Fibroblast of mammary gland (primary cell): ENCODE measurements at places on chromosomes 12 and 14.

DNA sequence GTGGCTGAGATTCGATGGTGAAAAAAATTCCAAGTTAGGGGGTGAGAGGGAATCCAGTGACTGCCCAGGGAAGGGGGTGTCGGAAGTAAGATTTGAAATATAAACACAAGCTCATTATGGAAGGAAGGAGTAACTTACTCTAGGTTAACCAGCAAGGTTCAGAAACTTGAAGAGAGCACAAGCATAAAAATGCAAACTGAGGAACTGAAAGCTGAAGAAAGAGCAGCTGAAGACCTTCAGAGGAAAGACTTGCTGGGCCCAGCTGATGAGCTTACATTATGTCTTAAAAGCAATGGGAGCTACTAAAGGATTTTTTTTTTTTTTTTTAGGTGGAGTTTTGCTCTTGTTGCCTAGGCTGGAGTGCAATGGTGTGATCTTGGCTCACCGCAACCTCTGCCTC, 189.7 kb upstream of the GRIN2B start:
- no peak for DNase-seq

- no peak for DNase-seq
Observed at GRCh38 chr12:14988035-14988434, 15.2 kb downstream of the PDE6H start.

DNA sequence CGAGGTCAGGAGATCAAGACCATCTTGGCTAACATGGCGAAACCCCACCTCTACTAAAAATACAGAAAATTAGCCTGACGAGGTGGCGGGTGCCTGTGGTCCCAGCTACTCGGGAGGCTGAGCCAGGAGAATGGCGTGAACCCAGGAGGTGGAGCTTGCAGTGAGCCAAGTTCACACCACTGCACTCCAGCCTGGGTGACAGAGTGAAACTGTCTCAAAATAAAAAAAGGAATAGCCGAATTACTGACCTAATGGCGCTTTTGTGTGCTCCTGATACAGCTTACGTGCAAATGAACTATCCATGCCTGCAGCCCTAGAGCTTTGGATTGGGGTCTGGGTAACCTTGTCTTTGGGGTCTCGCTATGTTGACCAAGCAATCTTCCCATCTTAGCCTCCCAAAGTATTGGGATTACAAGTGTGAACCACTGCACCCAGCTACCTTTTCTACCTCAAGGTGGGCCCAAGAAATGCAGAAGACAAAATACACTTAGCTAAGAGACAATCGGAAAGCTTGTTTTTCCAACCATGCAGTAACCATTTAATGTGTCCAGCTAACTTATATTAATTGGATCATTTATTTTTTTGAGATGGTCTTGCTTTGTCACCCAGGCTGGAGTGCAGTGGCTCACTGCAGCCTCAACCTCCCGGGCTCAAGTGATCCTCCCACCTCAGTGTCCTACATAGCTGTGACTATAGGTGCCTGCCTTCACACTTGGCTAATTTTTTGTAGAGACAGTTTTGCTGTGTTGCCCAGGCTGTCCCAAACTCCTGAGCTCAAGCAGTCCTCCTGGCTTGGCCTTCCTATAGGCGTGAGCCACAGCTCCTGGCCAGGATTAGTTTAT, 5.5 kb downstream of the PABPN1 start:
- no peak for DNase-seq

DNA sequence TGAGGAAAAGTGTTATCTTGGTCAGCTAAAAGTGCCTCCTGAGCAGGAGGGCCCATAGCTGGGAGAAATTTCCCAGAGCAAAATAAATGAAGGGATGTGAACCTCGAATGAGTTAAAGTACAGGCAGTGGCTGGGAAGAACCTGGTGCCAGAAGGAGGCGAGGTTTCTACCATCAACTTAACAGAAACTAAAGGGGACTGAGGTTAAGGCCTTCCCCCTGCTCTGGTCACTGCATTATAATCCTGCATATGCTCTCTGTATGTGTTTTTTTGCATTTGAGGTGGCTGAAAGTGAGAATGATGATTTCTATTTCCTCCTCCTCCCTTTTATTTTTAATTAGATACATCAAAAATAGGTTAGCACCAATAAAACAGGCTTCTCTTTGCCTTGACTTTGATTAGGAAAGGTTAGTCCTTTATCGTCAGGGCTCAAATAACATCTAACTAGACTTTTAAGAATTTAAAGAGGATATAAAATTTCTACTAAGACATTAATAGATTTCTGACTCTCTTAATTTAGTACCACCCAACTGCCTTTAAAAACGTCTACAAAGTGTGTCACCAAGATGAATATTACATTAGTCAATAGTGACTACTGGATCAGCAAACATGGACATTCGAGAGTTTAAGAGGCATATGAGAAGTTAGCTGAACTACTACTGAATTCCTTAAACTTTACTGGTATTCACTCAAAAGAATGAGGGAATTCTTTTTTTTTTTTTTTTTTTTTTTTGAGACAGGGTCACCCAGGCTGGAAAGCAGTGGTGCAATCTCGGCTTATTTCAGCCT, 49.2 kb downstream of the GALNT4 start:
- no peak for DNase-seq

GRCh38 chr12:18932715-18933114, 194.8 kb downstream of the CAPZA3 start:
- peak; percentile 58 for DNase-seq

GRCh38 chr12:108576660-108577234, 14.4 kb downstream of the ISCU start:
- no peak for DNase-seq

- no peak for DNase-seq
Observed at GRCh38 chr14:98280436-98280835, 991.6 kb downstream of the BCL11B start.

- no peak for DNase-seq
Observed at GRCh38 chr12:98260276-98260675, 255.1 kb upstream of the TMPO start.

DNA sequence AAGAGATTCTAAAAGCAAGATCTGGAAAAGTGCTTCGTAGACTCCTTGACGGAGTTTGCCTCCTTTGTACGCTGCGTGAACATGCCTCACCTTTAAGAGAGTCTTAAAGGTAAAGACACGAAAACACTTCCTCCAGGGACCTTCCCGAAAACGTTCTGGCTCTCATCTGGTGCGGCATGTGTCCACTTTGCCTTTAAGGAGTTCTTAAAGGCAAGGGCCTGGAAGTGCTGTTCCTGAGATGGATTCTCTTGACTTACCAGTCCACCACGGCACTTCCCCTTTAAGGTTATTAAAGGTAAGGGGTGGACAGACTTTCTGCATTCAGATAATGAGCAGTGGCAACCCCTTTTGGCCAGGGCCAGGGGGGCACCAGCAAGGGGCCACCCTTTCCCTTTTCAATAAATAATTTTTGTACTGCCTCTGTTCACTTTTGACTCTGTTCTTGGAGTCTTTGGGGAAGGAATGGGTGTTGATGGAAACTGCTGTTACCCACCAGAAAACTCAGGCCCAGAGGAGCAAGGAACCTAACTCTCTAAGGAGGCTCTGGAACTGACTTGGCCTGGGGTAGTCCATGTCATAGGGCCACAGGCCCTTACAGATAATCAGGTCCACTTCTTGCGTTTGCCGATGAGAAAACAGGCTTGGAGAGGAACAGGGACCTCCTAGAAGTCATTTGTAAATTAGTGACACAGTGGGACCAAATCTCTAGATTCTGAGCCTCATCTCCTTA, 4.4 kb downstream of the REM2 start:
- DNase-seq = peak; percentile 65

GRCh38 chr14:68254669-68255527, 435.3 kb downstream of the RAD51B start:
- DNase-seq = no peak

- no peak for DNase-seq
Observed at GRCh38 chr12:124006846-124007713, 34.1 kb downstream of the ZNF664 start.

- DNase-seq = no peak
Observed at GRCh38 chr14:89165189-89166181, 251.5 kb downstream of the FOXN3 start.

DNA sequence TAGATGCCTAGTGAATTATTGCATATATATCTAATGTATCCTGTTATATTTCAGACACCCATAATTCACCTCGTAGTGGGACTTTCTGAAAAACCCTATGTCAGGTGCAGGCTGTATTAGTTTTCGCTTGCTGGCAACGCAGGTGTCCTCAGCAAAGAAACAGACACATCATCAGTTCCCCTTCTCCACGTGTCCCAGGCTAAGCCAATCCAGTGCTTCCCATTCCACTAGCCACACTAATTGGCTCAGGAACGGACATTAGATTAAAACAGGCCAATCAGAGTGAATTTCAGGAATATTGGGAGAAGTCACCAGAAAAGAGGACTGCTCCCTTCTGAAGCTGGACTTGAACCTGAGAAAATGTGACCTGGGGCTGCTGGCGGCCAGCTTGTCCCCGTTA, 151.3 kb downstream of the PTPN11 start:
- no peak for DNase-seq

DNA sequence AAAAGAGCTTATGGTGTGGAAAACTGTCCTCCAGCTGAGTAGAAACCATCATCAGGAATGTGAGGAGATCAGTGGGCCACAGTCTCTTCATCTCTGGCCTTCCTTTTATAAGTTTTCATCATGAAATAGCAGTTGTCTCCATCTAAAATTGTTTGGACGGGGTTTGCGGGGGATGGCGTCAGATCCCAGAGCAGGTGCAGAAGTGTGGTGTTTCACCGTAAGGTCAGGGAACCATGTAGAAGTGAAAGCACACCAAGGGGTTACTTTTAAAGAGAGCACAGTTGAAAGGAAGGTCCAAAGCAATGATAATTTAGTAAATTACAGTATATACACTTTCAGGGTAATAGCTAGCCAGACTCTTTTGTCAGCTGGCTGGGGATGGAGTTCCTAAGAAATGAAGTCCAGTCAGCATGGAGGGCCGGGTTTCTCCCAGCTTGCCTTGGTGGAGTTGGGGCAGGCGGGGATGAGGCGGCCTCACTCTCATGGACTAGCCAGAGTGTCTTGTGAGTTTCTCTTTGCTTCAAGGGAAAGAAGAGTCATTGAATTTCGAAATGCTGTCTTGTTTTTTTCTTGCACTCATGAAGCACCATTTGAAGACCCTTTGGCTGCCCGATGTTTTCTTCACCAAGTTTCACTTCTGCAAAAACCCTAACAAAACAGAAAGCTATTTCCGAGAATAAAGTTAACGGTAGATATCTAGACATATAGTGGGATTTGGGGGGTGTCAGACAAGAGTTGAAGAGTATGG, 100.6 kb downstream of the ETV6 start:
- DNase-seq = no peak

GRCh38 chr12:32964981-32965585, 68.5 kb upstream of the PKP2 start:
- DNase-seq = no peak

DNA sequence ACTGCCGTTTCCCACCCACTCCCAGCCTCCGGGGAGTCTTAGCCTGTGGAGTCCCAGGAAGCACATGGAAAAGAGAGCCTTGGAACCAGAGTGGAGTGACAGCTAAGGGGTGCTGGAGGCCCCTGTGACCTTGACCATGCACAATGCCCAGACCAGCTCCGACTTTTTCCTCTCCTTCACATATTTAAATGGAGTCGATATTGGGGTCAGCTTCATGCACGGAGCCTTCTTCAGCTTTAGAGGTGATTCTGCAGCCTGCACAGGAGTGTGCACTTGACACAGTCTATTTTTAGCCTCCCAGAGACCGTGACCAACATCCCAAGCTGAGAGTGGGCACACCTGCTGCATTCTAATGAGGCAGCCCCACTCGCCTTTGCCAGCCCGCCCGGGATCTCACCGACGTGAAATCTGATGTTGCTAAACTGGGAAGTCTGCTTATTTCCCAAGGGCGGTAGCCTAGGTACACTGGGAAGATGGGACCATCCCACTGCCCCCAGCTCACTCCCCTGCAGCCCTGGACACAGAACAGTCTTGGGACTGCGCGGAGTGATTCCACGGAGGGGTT, 47.5 kb downstream of the PRMT8 start:
- no peak for DNase-seq

GRCh38 chr12:23540572-23540971, 408.9 kb downstream of the SOX5 start:
- no peak for DNase-seq

DNA sequence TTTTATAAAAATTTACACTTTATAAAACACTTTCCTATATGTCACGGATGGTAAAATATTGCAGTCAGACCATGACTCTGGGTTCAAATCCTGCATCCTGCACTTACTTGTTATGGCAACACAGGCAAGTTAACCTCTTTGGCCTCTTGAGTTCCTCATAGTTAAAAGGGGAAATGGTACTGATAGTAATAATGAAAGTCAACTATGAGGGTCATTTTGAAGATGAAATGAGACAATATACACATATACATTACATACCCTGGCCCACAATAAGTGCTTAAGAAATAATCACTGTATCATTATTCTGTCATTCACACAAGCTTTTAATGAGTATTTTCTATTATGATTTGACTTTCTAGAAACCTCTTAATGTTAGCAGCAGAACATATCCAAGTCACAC, 64.4 kb downstream of the C12orf42 start:
- DNase-seq = no peak

DNA sequence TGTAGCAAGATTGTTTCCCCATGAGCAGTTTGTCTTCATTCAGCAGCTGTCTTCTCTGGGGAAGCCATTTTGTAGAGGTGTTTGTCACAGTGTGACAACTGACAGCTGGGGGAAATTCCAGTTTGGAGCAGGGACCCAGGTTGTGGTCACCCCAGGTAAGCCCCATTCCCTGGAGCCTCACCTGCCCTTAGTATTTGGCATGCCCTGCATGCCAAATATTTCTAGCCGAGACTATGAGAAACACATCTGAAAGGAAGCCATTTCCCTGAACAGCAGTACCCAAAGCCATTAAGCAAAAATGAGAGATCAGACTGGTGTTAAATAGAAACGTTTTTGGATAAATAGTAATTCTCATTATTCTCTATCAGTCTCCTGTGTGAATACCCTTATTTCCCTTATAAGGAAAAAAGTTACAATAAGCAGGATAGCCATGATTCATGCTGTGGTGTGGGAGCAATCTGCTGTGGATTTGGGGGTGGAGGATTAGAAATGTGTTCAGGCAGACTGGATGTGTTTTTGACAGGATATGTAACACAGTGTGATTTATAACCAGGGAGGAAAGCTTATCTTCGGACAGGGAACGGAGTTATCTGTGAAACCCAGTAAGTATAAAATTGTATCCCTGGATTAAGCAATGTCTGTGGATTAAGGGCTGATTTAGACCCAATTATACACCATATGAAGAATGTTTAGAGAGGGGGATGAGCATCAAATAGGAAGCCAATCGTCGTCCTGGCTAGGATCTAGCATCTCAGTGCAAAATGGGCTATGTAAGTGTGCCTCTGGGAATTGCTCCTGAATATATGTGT, 68.9 kb downstream of the DAD1 start:
- DNase-seq = peak; percentile 65

DNA sequence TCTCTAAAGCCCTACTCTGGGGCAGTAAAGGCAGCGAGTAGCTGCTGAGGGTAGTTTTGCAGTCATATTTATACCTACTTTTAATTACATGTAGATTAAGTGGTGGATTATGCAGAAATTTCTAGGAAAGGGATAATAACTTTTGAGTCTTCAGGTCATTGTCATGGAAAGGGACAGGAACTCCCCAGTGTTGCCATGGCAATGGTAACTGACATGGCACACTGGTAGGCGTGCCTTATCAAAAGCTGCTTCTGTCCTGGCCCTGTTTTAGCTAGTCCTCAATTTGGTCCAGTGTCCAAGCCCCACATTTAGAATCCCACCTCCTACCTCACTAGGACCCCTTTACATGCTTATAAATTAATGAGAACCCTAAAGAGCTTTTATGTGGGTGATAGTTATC, 303.1 kb downstream of the VRK1 start:
- DNase-seq = no peak

GRCh38 chr12:40314927-40315326, 90.1 kb downstream of the LRRK2 start:
- no peak for DNase-seq

GRCh38 chr12:92055877-92056276, 89.8 kb downstream of the BTG1 start:
- no peak for DNase-seq

- peak; percentile 15 for DNase-seq
Observed at GRCh38 chr12:13539051-13539450, 342.5 kb downstream of the EMP1 start.
